ENCODE measurements at places on chromosomes 12 and 14. TPM values are rescaled to one million over a fixed set of nuclear protein-coding genes. Genes with fewer than 3 reads are reported as not detected.
A peak's percentile ranks its signal among the peaks of the same experiment; 100 is the strongest.

- DNase-seq, result no peak
Observed at GRCh38 chr12:108128221-108129016, 669 bp upstream of the WSCD2 start.

GRCh38 chr12:6375269-6376078 lies at the start of gene SCNN1A:
SCNN1A (minus strand) TSS chr12:6375563; CDS start chr12:6374783, 780 bp downstream.
- DNase-seq, result no peak

DNA sequence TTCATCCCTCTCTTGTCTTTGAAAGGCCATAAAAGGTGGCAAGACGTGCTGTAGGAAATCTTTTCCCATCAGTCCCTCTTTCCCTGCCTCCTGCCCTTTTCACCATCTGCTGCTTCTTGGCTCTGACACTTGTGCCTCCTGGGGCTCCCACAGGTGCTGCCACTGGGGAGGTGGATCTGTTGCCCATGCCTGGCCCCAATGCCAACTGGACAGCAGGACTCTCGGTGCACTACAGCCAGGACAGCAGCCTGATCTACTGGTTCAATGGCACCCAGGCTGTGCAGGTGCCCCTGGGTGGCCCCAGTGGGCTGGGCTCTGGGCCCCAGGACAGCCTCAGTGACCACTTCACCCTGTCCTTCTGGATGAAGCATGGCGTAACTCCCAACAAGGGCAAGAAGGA lies 6.5 kb downstream of the CLSTN3 start:
- no peak for DNase-seq

GRCh38 chr14:94500264-94500663 lies 9.0 kb downstream of the SERPINA12 start:
- no peak for DNase-seq

DNA sequence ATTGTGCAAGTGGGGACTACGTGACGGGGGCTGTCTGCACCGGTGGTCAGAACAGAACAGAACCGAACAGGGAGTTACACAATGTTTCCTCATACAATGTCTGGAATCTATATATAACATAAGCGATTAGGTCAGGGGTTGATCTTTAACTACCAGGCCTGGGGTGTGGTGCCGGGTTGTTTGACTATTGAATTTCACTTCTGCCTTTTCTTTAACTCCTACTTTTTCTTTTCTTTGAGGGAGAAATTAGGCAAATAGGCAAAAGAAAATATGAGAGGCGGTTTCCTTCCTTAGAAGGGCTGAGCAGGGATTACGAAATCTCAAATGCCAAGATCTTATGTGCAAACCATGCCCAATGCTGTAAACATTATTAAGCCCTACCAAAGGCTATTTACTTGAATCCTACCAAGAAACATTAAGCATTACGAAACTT lies 140.3 kb downstream of the SLC38A6 start:
- DNase-seq, result no peak

DNA sequence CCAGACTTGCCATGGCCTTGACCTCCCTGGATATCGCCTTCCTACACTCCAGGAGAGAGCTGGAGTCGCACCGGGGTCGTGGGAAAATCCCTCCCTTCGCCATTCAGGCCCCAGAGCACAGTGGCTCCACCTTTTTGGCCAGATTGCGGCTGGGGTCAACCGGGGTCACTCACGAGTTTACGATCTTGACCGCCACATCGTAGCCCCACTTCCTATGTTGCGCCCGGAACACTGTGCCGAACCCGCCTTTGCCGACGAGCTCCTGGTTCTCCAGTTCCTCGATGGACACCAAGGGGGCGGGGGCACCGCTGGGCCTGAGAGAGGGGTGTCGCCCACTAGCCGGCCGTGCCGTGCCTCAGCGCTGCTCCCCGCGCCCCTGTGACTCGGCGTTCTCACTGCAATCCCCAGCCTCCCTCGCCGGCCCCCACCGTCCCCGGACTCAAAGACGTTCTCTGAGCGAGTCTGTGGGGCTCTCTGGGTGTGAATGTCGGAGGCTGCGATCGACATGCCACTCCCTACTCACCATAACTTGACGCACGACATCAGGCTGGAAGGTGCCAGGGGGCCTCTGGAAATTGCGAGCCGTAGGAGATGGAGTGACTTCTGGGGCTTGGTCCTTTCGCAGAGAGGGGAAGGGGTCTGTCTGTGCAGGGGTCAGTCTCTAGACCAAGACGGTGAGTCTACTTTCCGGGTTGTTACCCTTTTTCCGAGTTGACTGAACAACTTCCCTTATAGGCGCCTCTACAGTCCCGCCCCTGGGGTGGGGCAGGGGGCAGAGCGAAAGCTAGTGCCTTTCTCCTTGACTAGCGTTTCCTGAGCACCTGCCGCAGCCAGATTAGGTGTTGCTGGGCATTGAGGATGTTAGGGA lies at the start of gene RIPK3:
Gene RIPK3, minus strand, starts transcription at position 708 of the 868 bp plus-strand sequence. Its CDS starts 165 bp downstream, at position 543.
- DNase-seq, result peak; percentile 54

GRCh38 chr12:111596985-111597830 lies 1.9 kb downstream of the ATXN2 start:
- no peak for DNase-seq

Gene VDR
- polyA plus RNA-seq, result not detected

Gene SERPINA1
- polyA plus RNA-seq, result 1.7 TPM

Gene FOXN4
- polyA plus RNA-seq, result not detected

Gene CIROP
- polyA plus RNA-seq, result not detected

Measured in immature natural killer cell (primary cell).